Activated CD4-positive, alpha-beta T cell treated with anti-CD3 and anti-CD28 coated beads for 24 hours (primary cell): ENCODE measurements at places on chromosomes 12 and 14.

DNA sequence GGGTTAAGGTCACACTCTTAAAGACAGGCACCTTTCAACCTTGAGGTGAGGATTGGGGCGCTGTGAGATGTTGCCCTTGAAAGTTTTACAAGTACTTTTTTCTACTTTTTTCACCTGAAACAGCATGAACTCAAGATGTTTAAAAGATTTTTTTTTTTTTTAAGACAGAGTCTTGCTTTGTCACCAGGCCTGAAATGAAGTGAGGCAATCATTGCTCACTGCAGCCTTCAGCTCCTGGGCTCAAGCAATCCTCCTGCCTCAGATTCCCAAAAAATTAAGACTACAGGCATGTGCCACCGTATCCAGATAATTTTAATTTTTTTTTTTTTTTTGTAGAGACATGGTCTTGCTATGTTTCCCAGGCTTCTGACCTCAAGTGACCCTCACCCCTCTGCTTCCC lies 243.9 kb downstream of the DIO2 start:
- DNase-seq = no peak

DNA sequence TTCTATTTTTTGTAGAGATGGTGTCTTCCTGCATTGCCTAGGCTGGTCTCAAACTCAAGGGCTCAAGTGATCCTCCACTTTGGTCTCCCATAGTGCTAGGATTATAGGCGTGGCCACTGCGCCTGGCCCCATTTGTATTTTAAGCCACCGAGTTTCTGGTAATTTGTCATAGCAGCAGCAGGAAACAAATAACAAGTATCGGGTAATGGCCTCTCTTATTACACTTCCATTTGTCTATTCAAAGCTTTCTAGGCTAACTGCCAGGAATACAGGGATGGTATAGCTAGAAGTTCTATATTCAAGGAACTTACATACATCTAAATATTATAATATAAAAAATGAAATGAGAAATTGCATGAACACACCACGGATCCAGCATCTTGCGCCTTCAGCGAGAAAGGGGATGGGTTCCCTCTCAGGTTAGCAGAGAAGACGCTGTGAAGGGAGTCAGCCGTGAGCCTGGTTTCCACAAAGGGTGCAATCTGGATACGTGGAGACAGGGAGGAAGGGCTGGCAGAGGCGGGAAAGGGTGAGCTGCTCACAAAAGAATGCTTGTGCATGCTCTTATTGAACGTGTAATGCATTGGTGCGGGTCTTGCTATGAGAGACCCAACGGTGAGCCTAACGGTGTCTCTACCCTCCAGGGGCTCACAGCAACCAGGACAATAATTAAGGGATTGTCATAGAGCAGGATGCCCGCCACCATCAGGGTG lies 9.5 kb downstream of the BDKRB1 start:
- no peak for DNase-seq

DNA sequence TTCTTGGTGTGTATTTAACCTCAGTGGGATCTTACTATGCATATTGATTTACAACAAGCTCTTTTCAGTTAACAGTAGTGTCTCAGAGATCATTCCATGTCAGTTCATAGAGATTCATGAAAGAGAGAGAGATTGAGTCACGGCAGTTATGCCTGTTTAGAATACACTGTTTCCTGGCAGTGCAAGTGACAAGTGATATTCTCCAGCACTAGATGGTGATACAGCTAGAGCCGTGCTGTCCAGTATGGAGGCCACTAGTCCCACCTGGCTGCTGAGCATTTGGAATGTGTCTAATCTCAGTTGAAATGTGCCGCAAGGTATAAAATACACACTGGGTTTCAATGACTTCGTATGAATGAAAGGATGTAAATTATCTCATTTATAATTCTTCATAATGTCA lies 184.4 kb downstream of the SUDS3 start:
- no peak for DNase-seq

GRCh38 chr12:96892104-96892503 lies 15.0 kb upstream of the NEDD1 start:
- no peak for DNase-seq

DNA sequence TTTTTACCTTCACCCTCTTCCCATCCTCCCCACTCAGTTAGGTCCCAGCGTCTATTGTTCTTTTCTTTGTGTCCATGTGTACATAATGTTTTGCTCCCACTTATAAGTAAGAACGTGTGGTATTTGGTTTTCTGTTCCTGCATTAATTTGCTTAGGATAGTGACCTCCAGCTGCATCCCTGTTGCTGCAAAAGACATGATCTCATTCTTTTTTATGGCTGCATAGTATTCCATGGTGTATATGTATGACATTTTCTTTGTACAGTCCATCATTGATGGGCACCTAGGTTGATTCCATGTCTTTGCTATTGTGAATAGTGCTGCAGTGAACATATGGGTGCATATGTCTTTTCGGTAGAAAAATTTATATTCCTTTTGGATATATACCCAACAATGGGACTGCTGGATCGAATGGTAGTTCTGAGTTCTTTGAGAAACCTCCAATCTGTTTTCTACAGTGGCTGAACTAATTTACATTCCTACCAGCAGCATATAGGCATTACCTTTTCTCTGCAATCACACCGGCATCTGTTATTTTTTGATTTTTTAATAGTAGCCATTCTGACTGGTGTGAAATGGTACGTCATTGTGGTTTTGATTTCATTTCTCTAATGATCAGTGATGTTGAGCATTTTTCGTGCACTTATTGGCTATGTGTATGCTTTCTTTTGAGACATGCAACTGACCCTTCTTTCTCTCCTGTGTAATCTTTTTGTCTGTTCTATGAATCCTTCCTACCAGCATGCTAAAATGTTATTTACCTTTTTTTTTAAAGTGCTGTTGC lies 279.7 kb upstream of the AMIGO2 start:
- DNase-seq = no peak

- no peak for DNase-seq
Observed at GRCh38 chr12:39816671-39817185, 197.1 kb upstream of the ABCD2 start.

- DNase-seq = no peak
Observed at GRCh38 chr12:67562513-67563287, 85.8 kb upstream of the DYRK2 start.

- DNase-seq = no peak
Observed at GRCh38 chr14:70711451-70711850, 69.7 kb downstream of the TTC9 start.

DNA sequence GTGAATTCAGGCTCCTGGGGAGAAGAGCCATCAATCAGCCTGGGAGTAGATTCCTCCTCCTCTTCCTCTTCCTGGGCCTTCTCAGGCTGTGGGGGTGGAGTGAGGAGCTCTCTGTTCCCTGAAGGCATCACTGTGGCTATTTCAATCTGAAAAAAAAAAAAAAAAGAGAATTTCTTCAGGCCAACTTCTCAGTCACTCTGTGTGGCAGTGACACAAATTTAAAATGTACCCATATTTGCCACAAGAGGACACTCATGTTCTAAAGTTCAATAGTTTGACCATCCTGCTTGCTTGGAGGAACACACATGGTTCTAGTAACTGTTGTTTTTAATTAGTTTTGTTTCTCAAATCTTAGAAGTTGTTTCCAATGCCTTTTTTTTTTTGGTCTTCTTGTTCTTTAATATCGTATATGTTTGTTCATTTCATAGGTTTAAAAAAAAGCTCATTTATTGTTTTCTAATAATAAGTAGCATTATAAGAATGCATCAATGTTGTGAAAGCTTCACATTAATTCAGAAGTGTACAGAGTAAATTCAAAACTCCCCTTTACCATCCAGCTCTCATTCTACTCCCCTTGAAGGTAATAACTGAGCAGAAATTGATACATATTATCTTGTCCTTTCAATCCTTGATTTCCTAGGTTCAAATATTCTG lies 23.3 kb upstream of the CCER1 start:
- DNase-seq = no peak

DNA sequence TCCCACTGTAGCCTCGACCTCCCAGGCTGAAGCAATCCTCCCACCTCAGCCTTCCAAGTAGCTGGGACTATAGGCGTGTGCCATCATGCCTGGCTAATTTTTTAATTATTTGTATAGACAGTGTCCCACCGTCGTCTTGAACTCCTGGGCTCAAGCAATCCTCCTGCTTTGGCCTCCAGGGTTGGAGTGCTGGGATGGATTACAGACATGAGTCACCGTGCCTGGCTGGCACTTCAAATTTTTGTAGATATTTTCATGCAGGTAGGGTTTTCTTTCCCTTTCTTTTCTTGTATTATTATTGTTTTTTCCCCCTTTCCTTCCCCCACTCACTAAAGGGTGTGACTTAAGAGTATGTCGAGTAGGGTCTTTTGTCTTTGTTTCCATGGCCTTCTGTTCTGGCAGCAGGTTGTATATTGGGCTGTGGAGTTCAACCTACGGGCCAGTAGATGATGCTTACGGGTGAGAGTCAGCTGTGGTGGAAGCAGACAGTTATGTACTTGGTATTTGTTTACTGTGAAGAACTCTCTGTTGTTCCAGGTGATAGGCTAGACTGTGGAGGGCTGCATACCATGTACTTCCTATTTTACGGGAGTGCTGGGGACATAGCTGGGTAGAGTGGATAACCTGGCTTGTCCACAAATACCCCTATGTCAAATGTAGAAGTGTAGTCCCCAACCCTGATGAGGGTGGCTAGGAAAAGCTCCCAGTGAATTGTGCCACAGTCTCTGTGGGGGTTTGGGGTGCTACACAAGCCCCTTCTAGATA lies 30.7 kb downstream of the RAD51B start:
- DNase-seq = no peak

GRCh38 chr12:67980391-67980790 lies 8.9 kb upstream of the IFNG-AS1 start:
- no peak for DNase-seq

DNA sequence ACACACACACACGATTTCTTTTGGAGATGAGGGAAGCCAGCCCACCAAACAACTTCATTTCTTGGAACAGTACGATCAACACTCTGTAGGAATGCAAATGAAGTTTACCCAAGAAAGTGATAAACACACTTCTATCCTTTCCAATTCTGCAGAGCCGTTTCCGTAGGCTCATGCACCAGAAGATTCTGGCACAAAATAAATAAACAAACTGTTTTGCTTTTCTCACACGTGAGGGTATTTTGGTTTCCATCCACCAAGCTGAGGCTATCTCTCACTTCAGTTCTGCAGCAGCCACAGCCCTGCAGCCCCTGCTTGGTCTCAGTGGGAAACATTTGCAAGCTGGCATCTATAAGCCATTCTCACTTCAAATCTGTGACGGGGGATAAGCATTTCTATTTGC lies 15.3 kb upstream of the TSPAN11 start:
- no peak for DNase-seq

- no peak for DNase-seq
Observed at GRCh38 chr14:64987438-64987767, 708 bp downstream of the FNTB start.

DNA sequence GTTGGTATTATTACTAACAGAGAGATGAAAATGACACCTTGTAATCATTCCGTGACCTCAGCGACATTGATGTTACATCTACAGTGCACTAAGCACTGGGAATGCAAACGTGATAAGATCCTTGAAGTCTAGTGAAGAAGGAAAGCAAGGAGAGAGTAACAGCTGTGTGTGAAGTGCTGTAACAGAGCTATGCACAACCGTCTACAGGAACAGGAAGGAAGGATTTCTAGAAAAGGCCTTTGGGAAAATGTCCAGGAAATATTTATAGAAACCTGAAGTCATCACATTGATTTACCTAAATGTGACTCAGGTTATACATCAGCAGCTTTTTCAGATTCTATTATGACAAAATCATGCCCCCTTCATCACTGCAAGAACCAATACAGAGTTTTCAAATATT lies 304.2 kb upstream of the AMIGO2 start:
- DNase-seq = no peak

GRCh38 chr12:89236237-89236636 lies 116.1 kb downstream of the DUSP6 start:
- no peak for DNase-seq

DNA sequence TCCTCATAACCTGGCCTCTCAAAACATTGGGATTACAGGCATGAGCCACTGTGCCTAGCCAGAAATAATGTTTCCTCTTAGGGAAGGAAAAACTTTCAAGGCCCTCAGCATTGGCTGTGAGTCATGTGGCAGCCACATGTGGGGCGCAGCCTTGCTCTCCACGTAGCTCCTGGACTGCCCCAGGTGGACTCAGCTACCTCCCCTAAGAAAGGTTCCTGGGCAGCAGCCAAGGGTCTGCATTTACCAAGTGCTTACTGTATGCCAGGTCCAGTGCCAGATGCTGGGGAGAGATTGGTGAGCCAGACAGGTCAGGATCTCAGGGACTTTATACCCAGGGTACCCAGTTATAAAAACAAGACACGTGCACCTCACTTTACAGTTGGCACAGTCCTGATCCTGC lies 3.7 kb upstream of the TRPV4 start:
- no peak for DNase-seq

DNA sequence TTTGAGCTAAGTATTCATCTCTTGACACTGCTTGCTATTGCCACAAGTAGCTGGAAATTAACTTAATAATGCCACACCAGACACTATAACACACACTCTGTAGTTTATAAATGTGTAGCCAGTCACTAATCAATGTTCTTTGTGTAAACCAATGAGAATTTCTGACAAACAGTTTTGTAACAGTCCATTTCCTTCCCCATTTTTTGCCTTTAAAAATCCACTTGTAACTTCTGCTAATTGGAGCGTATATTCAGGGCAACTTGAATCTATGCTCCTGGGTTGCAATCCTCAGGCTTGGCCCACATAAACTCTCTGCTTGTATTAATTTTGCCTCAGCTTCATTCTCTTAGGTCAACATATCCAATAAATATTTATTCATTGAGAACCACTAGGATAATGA lies 125.0 kb upstream of the DHRS4 start:
- no peak for DNase-seq

DNA sequence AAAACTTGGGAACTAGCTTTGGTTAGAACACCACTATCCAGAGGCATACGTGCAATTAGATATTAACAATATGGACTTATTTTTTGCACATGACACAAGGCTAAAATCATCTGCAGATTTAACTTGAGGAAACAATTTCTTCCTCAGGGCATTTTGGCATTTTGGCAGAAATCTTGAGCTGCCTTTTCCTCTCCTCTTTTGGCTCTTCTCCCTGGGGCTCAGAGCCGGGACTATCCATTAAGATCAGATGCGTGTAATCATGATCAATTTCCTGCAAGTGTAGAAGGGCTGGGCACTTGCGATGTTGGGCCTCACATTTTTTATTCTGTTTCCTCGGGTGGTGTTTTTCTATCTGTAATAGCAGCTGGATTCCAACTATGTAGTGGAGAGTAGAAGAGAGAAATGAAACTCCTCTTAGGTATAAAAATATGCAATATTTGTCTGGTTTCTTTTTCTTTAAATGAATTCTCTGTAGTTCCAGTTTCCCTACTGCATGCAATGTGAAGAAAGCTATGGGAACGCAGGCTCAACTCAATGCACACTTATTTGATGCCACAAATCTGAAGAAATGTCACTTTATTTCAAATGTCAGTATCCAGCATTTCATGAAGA lies 1010.8 kb downstream of the FLRT2 start:
- DNase-seq = no peak

GRCh38 chr12:23555180-23555824 lies 394.2 kb downstream of the SOX5 start:
- no peak for DNase-seq

GRCh38 chr14:53570411-53571387 lies 385.9 kb downstream of the BMP4 start:
- DNase-seq = no peak
